NCI-H2107 (cell line): ENCODE measurements at places on chromosomes 7 and 10.

DNA sequence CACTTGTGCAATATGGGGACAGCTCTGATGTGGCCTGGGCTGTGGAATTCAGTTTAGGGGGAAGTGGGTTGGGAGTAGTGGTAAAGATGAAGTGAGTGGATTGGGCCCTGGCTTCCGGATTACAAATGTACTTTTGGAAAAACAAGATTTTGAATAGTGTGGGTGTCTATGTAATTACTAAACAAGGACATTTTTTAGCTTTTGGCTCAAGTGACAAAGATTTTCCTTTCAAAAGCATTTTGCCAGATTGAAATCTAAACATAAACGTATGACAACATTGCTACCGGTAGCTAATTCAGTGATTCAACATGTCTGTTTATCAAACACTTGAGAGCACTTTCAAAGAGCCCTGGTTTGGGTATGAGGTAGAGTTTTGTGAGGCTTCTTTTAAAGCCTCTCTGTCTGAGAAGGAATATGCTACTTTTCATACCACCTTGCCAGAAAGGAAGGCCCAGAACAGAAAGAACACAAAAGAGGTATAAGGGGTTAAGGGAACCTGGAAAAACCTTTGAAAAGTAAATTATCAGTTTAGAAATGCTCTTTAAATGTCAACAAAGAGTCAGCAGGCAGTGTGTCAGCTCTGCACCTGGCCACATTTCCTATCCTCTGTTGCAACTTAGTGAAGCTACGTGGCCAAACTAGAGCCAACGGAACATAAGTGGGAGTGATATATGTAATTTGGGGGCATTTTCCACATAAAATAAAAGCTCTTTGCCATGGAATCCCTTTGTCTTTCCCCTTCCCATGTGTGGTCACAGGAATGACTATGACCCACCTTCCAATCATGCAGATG is 516.1 kb downstream of the NRG3 start:
- DNase-seq, result no peak

DNA sequence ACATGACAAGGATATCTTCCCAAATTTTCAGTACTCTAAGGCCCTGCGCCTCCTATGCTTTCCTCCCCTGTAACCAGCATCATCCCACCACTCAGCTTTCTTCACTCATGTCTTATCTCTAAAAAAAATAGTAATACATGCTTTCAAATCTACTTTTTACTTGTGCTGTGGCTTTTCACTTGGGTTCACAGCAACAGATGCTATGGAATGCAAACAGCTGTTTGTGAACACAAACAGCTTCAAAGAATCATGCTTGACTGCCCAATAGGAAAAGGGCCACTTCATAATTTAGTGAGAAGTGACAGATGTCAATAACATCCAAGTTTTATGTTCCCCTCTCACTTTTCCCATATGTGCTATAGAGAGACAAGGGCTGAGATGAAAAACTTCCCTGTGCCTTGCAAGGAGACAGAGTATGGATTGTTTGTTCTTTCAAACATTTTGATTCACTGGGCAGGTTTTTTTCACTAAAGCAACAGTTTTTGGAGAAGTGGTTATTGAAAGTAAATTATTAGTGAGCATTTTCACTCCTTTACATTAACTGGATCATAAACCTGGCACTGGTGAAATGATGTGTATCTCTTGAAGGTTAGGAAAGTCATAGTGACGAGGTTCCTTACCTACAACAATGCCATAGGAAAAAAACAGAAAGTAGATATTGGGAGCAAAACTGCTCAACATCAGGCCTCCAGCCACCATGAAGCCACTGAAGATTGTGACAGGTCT is 37.3 kb downstream of the SLC16A9 start:
- DNase-seq, result no peak

DNA sequence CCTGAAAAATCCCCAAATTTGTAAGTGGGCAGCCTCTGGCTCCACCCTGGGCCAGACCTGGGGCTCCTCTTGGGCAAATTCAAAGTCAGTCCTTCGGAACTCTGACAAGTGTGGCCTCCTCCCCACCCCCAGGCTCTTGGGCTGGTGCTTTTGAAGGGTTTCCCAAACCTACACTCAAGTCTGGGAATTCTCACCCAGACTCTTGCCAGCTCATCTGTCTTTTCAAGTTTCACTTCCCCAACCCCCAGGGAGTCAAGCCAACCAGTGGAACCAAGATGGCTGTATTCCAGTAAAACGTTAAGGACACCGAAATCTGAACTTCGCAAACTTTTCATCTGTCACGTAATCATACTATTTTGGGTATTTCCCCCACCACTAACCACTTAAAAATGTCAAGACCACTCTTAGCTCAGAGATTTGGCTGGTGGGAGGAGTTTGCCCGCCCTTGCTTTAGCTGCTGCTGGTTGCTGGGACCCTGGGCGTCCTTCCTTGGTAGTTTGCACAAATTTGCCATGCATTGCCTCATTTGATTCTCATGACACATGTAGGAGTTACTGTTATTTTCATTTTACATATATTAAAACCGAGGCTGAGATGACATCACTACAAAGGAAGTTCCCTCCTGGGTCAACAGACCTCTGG is 1.7 kb upstream of the MYO1G start:
- no peak for DNase-seq

DNA sequence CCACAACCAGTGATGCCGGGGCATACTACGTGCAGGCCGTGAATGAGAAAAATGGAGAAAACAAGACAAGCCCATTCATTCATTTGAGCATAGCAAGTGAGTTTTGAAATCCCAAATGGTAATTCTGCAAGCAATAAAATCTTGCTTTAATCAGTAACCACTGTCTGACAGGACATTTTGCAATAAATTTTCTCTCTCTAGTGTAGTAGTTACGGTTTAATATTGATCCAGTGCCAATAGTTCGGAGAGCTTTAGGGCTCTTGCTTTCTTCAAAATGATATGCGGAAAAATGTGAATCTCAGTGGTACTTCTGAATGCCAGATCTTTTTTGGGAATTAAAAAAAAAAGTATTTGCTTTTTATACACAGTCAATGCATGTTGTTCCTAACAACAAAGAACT is 520.4 kb downstream of the SDK1 start:
- DNase-seq, result no peak

- DNase-seq, result no peak
These were observed 15.8 kb downstream of the SCIN start for GRCh38 chr7:12586271-12586670.

GRCh38 chr7:100489824-100490223 is 6.1 kb downstream of the NYAP1 start:
- peak; percentile 98 for DNase-seq

GRCh38 chr7:32427769-32428291 is 62.4 kb downstream of the LSM5 start:
- DNase-seq, result peak; percentile 35

DNA sequence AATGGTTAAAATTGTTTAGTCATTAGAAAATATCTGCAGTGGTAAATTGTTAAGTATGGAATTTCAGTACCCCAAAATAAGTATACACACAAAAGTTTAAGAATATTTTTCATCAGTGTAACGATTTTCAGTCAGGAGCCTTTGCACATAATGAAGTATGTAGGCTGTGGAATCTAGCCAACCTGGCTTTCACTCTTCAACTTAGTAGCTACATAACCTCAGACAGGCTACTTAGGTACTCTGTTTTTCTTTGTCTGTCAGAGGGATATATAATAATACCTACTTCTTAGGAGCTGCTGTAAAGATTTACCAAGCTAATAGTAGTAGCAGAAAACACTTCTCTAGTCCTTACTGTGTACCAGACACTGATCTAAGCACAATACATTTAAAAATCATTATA is 137.5 kb downstream of the ZEB1 start:
- DNase-seq, result no peak

- no peak for DNase-seq
These were observed 208.0 kb downstream of the ZNF365 start for GRCh38 chr10:62582101-62582705.

- no peak for DNase-seq
These were observed 24.5 kb downstream of the TAS2R16 start for GRCh38 chr7:122970740-122971725.

GRCh38 chr10:87541114-87541513 is 36.4 kb downstream of the MINPP1 start:
- DNase-seq, result no peak

- DNase-seq, result no peak
These were observed 18.0 kb downstream of the BBIP1 start for GRCh38 chr10:110900983-110901382.

DNA sequence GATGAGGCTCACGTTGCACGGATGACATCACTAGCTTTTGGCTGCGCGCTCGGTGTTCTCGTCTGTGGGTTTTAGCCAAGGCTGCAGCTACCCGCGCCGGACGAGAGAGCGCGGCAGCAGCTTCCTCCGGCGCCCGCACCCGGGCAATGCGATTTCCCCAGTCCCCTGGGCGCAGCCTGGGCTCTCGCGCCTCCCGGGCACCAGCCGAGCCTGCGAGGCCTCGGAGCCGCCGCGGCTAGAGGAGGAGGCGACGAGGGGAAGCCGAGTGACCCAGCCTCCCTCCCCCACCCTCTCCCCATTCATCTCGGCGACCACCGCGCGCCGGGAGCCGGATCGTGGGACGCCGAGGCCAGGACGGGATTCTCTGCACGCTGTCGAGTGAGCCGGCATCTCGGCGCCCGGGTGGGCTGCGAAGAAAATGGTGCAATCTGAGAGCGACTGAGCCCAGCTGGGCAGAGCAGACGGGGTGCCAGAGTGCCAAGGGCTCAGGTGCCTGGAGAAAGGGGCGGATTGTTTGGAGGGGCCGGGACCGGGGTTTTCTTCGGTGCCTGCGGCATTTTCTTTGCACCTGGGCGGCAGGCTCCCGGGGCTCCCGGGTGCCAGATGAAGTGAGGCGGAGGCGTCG is 1.2 kb upstream of the TMEM178B start:
- peak; percentile 88 for DNase-seq

- peak; percentile 73 for DNase-seq
These were observed 38.5 kb downstream of the ZNF777 start for GRCh38 chr7:149422162-149422913.

GRCh38 chr7:134438946-134439345 is 20.0 kb downstream of the AKR1B1 start:
- DNase-seq, result no peak

DNA sequence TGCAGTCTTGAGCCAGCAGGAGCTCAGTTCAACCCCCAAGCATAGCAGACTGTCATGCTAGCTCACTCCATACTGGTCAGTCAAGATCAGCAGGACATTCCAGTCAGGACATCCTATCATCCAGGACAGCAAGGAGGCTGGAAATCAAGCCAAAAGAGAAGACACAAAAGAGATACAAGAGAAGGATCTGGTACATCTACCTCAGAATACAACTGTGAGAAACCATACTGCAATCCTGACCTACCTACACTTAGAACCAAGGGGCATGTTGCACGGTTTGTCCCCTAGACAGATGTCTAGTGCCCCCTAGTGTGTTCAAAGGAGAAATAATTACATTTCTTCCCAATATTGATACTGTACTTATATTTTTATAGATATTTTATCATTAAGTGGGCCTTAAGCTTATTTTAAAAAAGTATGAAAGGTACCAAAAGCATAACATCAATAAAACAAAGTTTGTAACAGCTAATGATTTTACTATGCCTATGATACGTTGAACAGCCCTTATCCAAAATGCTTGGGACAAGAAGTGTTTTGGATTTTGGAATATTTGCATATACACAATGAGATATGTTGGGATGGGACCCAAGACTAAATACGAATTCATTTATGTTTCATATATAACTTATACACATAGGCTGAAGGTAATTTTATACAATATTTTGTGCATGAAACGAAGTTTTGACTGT is 26.7 kb downstream of the ERCC6 start:
- DNase-seq, result no peak

- no peak for DNase-seq
These were observed 128.8 kb downstream of the GATA3 start for GRCh38 chr10:8183241-8183704.

- no peak for DNase-seq
These were observed 39.6 kb downstream of the CLEC2L start for GRCh38 chr7:139562961-139563565.

DNA sequence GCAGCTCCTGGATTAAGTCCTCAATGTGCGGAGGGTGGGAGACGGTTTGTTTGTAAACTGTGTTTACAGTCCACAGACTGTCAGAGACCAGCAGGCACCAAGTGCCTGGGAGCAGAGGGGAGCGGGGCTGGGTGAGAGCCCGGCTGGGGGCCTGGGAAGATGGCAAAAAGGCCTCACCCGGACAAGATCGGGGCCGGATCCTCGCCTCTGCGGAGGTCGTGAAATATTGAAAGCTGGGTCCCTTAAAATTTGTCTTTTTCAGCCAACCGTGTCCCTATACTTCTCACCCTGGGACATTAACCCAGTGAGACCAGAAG is 2.8 kb downstream of the MMP21 start:
- no peak for DNase-seq

- no peak for DNase-seq
These were observed 439.7 kb upstream of the IGFBP3 start for GRCh38 chr7:46360811-46361210.

- DNase-seq, result no peak
These were observed 7.8 kb upstream of the PBLD start for GRCh38 chr10:68340358-68341080.

DNA sequence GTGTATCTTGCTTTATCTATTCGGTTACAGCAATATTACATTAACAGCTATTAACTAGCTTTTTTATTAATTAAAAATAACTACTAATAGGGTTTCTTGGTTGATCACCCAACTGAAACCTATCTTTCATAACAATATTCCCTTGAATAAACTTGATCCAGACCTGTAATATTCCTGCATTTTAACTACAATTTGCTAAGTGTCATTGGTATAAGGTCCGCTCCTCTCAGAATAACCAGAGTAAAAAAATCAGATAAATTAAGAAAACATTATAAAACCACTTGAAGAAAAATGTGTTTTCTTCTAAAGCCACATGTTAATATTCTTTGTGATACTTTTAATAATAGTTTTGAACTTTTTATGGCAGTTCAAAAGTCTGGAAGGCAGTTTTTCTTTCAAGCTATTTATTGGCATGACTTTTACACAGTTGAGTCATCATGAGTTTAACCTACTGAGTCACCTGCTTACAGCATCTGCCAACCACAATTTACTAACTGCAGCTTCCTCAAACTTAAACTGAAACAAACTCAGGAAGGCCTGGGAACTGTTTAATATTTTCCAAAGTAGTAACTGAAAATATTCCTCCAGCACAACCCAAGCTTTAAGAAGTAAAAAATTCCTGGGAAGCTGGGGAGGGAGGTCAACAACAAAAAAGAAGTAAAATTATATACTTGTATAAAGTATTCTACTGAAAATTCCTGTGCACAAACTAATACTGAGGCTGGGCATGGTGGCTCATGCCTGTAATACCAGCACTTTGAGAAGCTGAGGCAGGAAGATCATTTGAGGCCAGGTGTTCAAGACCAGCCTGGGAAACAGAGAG is 103.2 kb downstream of the NRBF2 start:
- DNase-seq, result no peak

DNA sequence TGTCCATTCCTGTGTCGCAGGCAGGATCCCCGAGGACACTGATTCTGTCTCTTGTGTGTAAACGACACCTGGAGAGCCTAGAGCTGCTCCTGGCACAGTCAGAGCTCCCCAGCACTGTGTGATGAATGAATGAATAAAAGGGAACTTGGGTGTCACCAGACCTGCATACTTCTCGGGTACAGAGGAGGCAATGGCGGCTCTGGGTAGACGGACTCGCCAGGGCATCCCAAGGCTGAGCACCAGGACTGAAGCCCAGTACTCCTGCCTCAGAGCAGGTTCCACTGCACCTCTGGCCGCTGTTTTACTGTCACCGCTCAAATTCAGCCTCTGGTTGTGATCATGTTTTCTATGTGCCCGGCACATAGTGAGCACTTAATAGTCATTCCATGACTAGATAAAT is 255.8 kb downstream of the GLRX3 start:
- no peak for DNase-seq
